ENCODE measurements at places on chromosomes 5 and 9. TPM values are rescaled to one million over a fixed set of nuclear protein-coding genes. Genes with fewer than 3 reads are reported as not detected.

The PCDHB12 gene
- total RNA-seq: not detected

The PIP5K1B gene
- 0.47 TPM for total RNA-seq

The ZNG1F gene
- total RNA-seq: 18.6 TPM

The SPINK6 gene
- total RNA-seq: not detected

- no peak overlapping the region for H3K4me3 ChIP-seq
- H3K4me1 ChIP-seq: no peaks in the 10 kb centered on the region
- no peak for DNase-seq
- H3K27ac ChIP-seq: no peak overlapping the region
- no peaks in the 10 kb centered on the region for H3K36me3 ChIP-seq
- no peaks in the 10 kb centered on the region for H3K27me3 ChIP-seq
These were observed 57.2 kb upstream of the PRDM9 start for GRCh38 chr5:23450187-23450586.

DNA sequence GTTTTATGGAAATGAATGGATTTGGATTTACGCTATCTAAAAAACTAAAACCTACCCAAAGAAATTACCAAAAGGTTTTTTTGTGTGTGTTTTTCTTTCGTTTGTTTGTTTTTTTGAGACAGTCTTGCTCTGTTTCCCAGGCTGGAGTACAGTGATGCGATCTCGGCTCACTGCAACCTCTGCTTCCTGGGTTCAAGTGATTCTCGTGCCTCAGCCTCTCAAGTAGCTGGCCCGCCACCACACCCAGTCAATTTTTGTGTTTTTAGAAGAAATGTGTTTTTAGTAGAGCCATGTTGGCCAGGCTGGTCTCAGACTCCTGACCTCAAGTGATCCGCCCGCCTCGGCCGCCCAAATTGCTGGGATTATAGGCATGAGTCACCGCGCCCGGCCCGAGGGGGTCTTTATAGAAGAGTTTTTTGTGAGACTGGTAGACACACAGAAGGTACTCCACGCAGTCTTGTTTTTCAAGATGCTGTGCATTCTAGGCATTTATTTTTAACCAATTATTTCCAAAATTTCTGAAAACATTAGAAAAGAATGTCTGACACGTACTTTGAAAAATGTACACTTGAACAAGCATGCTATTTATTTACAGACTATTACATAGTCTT is 75.7 kb downstream of the NR6A1 start:
- H3K4me1 ChIP-seq: no peaks in the 10 kb centered on the region
- no peak for DNase-seq
- H3K4me3 ChIP-seq: no peak overlapping the region

DNA sequence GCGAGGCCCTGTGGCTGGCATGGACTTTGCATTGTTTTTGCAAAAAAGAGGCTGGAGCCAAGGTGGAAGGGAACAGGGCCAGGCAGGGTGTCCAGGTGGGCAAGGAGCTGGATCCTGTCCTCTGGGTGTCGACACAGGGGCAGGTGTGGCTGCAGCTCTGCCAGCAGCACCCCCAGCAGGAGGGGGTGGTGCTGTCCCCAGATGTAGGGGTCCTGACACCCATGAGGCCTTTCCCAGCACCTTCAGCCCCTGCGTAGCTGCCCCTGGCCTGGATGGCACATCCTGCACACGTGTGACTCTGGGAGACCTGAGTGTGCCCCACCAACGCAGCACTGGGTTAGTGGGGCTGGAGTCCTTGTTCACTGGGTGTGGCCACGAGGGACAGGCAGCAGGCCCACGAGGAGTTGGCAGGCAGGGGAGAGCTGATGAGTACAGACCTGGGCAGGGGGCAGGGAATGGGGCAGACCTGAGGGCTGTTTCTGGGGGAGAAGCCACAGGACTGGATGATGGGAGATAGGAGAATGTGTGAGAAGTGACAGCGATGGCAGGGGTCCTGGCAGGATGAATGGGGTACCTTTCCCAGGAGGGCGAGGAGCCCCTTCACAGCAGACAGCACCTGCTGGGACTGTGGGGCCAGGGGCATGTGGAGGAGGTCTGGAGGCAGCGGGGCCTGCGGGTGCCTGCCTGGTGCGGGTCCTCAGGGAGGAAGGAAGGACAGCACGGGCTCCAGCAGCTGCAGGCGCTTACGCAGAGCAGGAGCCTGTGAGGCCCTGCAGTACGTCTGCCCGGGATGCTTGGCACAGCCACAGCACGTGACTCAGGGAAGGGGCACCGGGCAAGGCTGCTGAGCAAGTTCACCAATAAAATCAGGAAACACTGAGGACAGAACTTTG is 3.6 kb upstream of the RASGEF1C start:
- peaks cover 37% of the 10 kb centered on the region for H3K27me3 ChIP-seq
- peaks cover 2% of the 10 kb centered on the region for H3K36me3 ChIP-seq
- peaks cover 8% of the 10 kb centered on the region for H3K4me1 ChIP-seq
- peak overlapping the region; percentile 4 for H3K27ac ChIP-seq

GRCh38 chr5:161095953-161096352 is 243.9 kb upstream of the ATP10B start:
- no peak for DNase-seq
- no peak overlapping the region for H3K4me3 ChIP-seq
- no peaks in the 10 kb centered on the region for H3K36me3 ChIP-seq
- no peaks in the 10 kb centered on the region for H3K27me3 ChIP-seq

DNA sequence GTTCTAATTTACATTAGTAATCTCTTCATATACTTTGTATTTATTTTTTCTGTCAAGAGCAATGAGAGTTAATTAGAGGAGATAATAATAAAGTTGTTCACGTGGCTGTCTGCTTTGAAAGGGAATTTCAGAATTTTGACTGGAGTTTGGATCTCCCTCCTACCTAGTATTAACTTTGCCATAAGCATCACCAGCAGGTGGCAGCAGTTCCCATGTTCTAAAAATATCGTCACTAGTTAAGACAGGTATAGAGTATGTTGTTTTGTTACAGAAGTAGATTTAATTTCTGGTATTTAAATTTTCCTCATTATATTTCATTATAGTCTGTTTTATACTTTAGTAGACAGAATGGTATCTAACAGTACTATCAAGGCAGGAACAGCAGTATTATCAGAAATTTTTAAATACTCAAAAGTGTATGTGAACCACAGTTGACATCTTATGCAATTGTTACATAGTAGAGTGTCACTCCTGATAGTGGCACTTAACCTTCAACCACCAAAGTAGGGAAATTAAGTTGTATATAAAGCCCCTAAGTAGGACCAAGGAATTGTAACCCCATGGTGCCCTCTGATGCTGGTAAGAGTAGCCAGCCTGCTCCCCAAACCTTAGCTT is 20.4 kb downstream of the GNPDA1 start:
- H3K4me1 ChIP-seq: peaks cover 8% of the 10 kb centered on the region
- no peak overlapping the region for H3K4me3 ChIP-seq
- no peak overlapping the region for H3K27ac ChIP-seq
- peak; percentile 75 for DNase-seq
- no peaks in the 10 kb centered on the region for H3K27me3 ChIP-seq

DNA sequence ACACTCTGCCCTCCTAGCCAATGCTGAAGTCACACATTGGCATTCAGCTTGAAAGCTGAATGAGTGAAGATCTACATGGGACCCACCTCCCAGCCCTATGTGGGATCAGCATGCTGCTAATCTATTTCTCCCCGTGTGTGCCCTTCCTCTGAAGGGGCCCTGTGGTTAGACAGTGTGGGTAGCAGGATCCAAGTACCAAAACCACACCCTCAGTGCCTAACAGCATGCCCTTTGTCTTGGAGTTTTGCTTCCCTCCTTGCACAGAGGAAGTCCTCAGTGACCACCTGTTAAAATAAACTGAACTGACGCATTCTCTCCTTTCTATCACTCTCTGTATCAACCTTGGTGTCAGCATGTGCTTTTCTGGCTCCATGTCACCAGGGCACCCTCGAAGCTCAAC is 25.0 kb downstream of the SH3TC2 start:
- H3K36me3 ChIP-seq: no peaks in the 10 kb centered on the region
- no peak overlapping the region for H3K27ac ChIP-seq
- H3K27me3 ChIP-seq: peaks cover 3% of the 10 kb centered on the region
- no peak overlapping the region for H3K4me3 ChIP-seq

- H3K27me3 ChIP-seq: no peaks in the 10 kb centered on the region
- no peaks in the 10 kb centered on the region for H3K36me3 ChIP-seq
- no peak overlapping the region for H3K4me3 ChIP-seq
These were observed 363.7 kb downstream of the CSNK1G3 start for GRCh38 chr5:123875561-123876275.
